ENCODE measurements at places on chromosomes 4 and X.

- no peak for DNase-seq
Observed at GRCh38 chrX:48028091-48028490, 21.3 kb downstream of the SPACA5 start.

GRCh38 chr4:5472160-5472591 lies 236.2 kb downstream of the EVC2 start:
- DNase-seq, result no peak

- DNase-seq, result no peak
Observed at GRCh38 chr4:119526786-119527550, 101.6 kb downstream of the PDE5A start.

DNA sequence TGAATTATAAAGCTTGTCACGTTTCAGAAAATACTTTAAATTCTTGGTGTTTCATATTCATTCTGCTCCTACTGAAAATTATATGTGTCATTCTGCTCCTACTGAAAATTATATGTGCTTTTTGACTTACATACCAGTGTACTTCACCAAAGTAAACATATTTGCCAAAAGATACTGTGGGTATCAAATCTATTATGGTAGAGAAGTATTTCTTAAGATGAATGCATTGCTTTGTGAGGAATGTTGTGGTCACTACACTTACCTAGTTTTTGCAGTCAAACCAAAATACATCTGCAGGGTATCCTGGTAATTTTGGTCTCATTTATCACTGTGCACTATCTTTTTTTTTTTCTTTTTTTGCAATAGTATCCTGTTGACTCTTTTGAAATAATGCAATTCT lies 287.7 kb upstream of the MAD2L1 start:
- no peak for DNase-seq

DNA sequence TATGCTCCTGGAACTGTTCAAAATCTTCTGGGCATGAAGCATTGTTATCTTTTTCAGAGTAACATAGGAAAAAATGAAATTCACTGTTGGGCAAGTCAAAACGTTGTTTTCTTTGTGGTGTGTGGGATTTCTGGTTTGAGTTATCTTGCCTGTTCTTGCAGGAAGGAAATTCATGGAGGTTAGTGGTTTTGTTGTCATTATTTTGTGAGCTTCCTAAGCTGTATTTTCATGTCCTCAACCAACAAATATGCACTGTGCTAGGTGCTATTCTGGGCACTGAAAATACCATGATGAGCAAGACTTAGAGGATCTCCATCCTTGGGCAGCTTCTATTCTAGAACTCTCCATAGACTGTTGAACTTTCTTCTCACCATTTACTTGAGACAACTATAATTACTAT lies 16.9 kb downstream of the SPINK2 start:
- DNase-seq, result peak; percentile 49

- no peak for DNase-seq
Observed at GRCh38 chr4:144650311-144651005, 4.5 kb downstream of the HHIP start.

- no peak for DNase-seq
Observed at GRCh38 chrX:51421972-51422597, 74.3 kb downstream of the NUDT11 start.

DNA sequence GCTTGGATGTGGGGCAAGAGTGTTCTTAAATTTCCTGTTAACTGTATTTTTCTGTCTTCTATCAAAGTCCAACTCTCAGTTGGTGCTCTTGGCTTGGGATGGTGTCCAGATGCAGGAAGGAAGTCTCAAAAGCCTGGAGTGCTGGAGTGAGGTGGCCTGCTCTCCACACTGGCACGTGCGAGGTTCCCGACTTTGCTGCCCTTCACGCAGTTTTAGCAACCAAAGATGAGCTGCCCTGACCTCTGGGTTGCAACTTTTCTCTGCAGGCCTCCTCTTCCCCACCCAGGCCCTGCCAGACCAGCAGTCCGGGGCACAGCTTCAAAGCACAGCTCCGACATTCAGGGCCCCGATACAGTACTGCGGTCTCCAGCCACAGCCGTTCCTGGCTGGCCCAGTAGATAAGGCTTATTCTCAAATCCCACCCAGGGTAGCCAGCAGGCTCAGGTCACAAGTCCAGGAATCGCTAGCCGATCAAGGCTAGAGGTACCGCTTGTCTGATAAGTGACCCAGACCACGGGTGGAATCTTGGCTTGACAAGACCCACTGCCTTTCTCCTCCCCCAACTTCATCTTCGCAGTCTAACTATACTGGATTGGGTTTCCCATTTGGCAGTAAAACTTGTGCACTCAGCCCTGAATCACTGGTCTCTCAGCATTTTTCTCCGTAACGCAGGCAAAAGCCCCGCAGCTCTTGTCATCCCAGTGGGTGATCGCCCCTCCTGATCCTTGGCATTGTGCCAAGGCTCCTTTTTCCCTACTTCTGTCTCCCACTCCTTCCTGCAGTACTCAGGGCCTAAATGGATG lies 21.8 kb upstream of the JADE1 start:
- no peak for DNase-seq

GRCh38 chr4:11223311-11223710 lies 205.4 kb downstream of the HS3ST1 start:
- DNase-seq, result no peak

DNA sequence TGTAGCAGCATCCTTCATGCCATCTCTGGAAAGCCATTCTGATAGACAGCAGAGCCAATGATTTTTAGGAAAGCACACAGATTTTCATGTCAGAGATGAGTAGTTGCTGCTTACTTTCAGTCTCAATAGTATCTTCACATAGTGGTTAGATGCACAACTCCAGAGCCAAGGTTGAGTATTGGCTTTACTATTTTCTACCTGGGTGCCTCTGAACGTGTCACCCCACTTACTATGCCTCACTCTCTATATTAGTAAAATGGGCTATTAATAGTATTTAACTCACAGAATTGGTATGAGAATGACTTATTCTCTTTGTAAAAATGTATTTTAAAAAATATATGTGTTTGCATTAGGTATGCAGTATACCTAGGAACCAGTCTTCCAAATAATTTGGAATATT lies 108.8 kb upstream of the STIM2 start:
- DNase-seq, result no peak

- no peak for DNase-seq
Observed at GRCh38 chr4:112704991-112705845, 68.3 kb downstream of the LARP7 start.

GRCh38 chr4:113682730-113683537 lies 78.6 kb downstream of the CAMK2D start:
- no peak for DNase-seq

DNA sequence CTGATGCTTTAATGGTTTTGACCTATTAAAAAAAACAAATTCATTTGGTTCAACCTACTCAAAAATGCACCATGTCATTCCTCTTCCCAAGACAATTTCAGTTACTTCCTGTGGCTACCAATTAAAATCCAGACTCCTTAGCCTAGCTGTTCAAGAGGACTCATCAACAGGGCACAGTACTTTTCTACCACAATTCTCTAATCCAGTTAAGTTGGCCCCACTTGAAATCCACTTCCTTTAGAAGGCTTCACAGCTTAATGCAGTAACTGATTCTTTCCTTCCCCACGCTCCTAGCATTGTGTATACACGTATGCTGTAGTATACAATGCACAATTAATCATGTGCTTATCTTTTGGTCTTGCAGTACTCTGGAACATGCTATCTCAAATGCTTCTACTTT lies 129.8 kb downstream of the UGT8 start:
- DNase-seq, result no peak

- DNase-seq, result no peak
Observed at GRCh38 chrX:107823456-107823855, 2.2 kb upstream of the MID2 start.

- DNase-seq, result no peak
Observed at GRCh38 chrX:107213477-107213876, 7.1 kb downstream of the DNAAF6 start.

DNA sequence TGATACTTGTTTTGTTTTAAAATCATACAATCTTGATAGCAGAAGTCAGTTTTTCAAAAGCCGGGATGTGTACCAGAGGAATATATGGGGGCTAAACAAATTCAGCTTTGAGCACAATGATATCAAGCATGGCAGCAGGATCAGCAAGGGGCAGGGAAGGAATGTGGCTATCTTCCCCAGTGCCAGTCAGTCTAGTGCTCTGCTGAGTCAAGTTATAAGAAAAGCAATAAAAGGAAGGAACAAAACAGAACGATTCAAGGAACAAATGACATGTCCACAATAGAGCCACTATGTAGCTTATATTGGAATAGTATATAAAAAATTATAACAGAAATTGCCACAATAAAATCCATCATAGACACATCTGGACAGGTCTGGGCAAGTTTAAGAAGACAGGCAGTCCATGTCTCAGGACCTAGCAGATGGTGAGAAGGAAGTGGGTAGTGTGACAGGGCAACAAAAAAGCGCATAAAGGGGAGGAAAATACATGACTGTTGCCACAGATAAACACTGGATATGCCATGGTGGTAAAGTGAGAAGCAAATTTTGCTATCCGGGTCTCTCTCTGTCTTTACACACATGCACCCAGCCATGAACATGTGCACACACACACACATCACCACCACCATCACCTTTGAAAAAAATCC lies 518.2 kb upstream of the HTR2C start:
- no peak for DNase-seq

- DNase-seq, result no peak
Observed at GRCh38 chr4:151866592-151866918, 105.7 kb upstream of the GATB start.

DNA sequence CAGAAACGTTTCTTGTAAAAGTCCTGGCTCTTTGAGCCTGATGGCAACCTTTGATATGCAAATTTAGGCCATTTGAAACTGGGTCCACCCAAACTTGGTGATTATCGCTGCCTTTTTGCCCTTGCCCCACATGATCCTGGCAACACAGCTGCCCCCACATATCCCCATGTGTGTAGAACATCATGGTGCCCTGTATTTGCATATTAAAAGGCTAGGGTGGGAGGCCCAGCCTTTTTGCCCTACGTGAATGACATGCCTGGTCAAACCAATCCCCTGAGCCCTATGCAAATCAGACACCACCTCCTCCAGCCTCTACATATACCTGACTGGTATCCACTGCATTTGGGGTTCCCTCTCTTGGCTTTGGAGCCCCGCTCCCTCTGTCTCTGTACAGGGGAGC lies 202.4 kb downstream of the MAB21L2 start:
- DNase-seq, result no peak

DNA sequence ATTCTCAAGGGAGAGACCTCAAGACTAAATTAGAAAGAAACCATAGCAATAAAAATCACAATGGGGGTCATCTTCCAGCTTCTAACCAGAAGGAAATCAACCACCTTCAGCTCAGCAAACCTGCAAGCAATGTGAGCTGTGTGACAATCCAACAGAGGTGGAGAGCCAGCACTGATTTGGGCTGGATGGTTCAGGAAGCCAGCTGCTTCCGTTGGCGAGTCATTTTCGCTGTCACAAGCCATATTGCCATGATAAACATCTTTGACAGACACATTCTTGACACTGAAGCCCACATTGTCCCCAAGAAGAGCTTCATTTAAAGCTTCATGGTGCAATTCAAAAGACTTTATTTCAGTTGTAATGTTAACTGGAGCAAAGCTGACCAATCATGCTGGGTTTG lies 22.7 kb downstream of the F8A1 start:
- no peak for DNase-seq

- DNase-seq, result peak; percentile 74
Observed at GRCh38 chr4:139177869-139178619, 1.0 kb upstream of the ELF2 start.

GRCh38 chr4:183154701-183155391 lies 55.8 kb downstream of the WWC2 start:
- DNase-seq, result no peak

- no peak for DNase-seq
Observed at GRCh38 chr4:37595875-37596680, 90.1 kb downstream of the RELL1 start.

- no peak for DNase-seq
Observed at GRCh38 chr4:76384052-76384451, 36.9 kb downstream of the CCDC158 start.

GRCh38 chr4:71907782-71908181 lies 123.9 kb upstream of the GC start:
- DNase-seq, result no peak

- DNase-seq, result no peak
Observed at GRCh38 chrX:71095981-71096759, 519 bp downstream of the FOXO4 start.

DNA sequence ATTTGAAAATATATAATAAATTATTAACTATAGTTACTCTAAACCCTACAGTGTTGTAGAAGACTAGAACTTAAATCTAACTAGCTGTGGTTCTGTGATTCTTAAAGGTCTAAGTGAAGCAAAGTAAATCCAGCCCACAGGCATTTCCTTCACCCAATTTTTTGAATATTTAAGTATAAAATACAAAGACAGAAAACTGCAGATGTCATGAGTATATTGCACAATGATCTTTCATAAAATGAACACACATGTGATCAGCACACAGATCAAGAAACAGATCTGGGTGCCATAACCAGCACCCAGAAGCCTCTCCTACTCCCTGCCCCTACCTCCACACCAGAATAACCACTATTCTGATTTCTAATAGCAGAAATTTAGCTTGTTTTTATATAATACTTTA lies 82.9 kb downstream of the CAMK2D start:
- no peak for DNase-seq

- DNase-seq, result no peak
Observed at GRCh38 chr4:159455675-159456237, 352.9 kb downstream of the RAPGEF2 start.

GRCh38 chr4:11966782-11967181 lies 538.1 kb upstream of the HS3ST1 start:
- DNase-seq, result no peak

- no peak for DNase-seq
Observed at GRCh38 chr4:133592591-133592990, 443.5 kb downstream of the PCDH10 start.

- no peak for DNase-seq
Observed at GRCh38 chr4:10491401-10491800, 34.2 kb upstream of the ZNF518B start.

DNA sequence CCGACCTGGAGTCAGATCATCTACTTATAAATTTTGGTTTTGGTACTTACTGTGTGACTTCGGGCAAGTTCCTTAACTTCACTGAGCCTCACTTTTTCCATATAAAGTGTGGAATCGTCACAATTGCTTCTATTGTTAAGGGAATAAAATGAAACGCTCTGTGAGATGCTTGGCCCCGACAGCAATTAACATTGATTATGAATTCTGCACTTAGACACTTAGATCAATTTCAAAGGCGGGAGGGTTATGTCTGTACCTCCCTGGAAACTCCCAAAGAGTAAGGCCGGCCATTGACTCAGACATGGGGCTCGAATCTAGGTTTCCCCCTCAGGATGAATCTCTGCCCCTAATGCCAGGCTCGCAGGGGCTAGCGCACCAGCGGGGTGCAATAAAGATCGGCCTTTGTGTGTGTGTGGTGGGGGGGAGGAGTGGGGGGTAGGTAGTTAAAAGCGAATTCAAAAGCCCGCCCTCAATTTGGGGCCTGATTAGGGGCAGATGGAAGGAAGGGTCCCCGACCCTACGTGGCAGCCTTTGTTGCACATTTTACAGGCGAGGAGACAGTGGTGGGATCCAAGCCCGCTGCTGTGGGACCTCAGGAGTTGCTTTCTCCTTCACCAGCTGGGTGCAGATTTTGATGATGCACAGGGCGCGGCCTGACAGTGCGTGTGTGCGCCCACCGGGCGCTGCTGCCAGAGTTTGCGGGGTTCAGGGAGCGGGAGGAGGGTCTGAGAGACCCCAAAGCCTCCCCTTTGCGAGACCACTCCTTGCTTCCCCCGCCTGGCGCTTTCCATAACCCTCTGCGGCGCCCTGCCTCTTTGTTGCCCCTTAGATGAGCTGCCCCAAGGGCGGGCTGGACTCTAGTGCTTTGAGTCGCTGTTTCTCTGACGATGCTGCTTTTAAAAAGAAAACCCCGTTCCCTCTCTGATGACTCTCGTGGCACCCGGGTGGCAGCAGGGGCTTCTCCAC lies 9.6 kb downstream of the MSX1 start:
- DNase-seq, result no peak
